ENCODE measurements at places on chromosomes 1 and 21. TPM values are rescaled to one million over a fixed set of nuclear protein-coding genes. Genes with fewer than 3 reads are reported as not detected.

Gene RAVER2
- 18.9 TPM for total RNA-seq

Gene NMNAT2
- total RNA-seq, result 1.9 TPM

Gene TMEM125
- total RNA-seq, result not detected

Gene KRTAP25-1
- not detected for total RNA-seq

Gene SLFNL1
- 0.22 TPM for total RNA-seq

Data from heart right ventricle (tissue), 16 donors.